Renal pelvis (tissue), 12 donors: ENCODE measurements at places on chromosomes 1 and 21. TPM values are rescaled to one million over a fixed set of nuclear protein-coding genes. Genes with fewer than 3 reads are reported as not detected.
A peak's percentile ranks its signal among the peaks of the same experiment; 100 is the strongest.

GRCh38 chr1:171468120-171468750 is 17.1 kb upstream of the PRRC2C start:
- no peak for DNase-seq

GRCh38 chr21:41209016-41209619 is 41.2 kb downstream of the BACE2 start:
- no peak for DNase-seq

DNA sequence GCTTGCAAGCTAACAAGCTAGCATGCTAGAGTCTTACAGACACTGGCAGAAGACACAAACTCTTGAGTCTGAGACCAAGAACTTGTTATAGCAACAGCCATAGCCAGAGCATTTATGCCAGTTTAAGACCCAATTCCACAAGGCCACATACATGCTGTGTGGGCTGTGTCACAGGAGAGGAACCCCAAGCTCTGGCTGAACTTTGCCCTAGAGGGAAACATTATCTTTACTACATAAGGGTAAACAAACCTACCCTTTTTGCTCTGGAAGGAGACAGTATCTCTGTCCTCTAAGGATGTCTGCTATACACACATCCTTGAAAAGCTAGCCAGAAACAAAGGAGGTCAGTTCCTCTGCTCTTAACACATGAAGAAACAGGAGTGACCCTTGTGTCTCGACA is 70.3 kb downstream of the HSF2BP start:
- DNase-seq, result no peak

DNA sequence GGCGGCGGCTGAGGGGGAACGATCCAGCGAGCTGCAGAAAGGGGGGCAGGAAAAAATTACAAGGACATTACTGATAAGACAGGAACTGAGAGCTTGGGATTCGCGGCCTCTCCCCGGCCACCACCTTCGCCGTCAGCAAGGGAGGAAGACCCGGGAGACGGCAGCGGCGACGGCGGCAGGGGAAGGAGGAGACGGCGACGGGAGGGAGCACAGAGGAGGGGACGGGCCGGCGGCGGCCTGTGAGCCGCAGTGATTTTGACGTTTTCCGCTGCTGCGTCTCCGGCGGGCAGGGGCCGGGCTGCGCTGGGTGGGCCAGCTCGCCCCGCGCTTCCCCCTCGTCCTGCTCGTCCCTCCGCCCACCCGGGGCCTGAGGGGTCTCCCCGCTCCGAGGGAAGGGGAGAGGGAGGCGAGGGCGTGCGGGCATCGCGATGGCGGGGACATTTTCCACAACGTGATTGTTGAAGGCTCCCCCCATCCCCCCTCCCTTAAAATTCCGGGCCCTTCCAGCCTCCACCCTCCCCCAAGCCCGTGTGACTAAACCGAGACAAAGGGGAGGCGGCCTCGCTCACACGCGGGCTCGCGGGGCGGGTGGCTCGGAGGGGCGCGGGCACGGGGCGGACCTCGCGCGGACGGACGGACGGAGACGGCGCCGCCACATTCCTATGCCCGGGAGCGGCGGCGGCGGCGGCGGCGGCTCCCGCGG is 407 bp downstream of the CAMSAP2 start:
- peak; percentile 86 for DNase-seq

GRCh38 chr1:71080230-71080738 is 551 bp downstream of the ZRANB2 start:
- DNase-seq, result peak; percentile 19

- no peak for DNase-seq
Observed at GRCh38 chr1:245752561-245752960, 597.8 kb downstream of the KIF26B start.

DNA sequence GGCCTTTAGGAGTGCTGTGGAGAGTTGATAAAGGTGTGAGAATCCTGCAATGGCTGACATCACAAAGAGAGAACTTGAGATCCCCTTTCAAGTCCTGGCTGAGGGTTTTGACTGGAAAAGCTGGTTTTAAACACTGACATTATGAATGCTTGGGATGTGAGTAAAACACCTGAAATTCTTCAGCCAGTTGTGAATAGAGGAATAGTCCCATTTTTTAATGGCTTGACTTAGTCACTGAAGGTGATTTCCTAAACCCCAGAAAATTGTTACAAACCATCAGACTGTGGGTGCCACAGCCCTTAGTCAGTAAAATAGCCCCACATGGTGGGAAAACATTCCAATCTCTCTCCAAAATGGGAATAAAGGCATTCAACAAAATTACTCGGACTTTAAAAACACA is 107.7 kb upstream of the LMO4 start:
- DNase-seq, result no peak

DNA sequence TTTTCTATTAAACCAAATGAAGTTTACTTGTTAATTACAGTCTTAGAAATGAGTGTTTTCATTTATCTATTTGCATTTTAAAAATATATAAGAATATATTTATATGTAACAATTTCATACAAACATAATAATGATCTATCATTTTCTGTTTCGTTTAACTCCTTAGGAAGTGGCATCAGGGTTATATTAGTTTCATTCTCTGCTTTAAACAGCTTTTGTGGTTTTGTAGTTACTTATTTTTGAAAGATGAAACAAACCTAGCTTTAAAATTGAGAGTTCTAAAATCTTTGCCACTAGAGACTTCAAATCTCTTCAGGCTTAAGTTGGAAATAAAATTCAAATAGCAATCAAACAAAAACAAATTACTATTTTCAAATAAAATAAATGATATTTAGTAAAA is 2110.6 kb downstream of the MRPL39 start:
- DNase-seq, result no peak

DNA sequence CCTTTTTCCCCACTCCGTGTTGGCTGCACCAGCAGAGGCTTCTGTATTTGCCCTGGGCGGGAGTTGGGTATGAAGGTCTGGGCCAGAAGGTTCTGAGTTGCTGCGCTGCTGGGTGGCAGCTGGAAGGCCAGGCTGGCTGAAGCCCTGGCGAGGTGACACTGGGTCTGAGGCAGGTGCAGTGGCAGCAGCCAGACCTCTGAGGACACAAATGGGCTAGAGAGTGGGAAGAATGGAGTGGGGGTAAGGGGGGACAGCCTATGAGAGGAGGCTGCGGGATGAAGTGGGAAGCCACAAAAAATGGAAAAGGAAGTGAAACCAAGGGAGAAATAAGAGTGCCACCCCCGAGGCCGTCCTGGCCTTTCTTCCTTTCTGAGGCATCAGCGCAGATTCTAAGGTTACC is 53.2 kb downstream of the STX6 start:
- DNase-seq, result no peak

The SH3D21 gene
- polyA plus RNA-seq, result 25.8 TPM

The CASQ1 gene
- polyA plus RNA-seq, result 0.30 TPM

The PHF13 gene
- 28.2 TPM for polyA plus RNA-seq

The CYP4X1 gene
- 10.6 TPM for polyA plus RNA-seq

The NPL gene
- 7.4 TPM for polyA plus RNA-seq

The HSD3B1 gene
- 0.17 TPM for polyA plus RNA-seq

The TOE1 gene
- polyA plus RNA-seq, result 12.5 TPM

The CENPS gene
- 35.7 TPM for polyA plus RNA-seq
